ENCODE measurements at places on chromosomes 7 and 10. TPM values are rescaled to one million over a fixed set of nuclear protein-coding genes. Genes with fewer than 3 reads are reported as not detected.
A peak's percentile ranks its signal among the peaks of the same experiment; 100 is the strongest.

GRCh38 chr10:70191161-70191971 lies 21.1 kb upstream of the SAR1A start:
- DNase-seq, result no peak

DNA sequence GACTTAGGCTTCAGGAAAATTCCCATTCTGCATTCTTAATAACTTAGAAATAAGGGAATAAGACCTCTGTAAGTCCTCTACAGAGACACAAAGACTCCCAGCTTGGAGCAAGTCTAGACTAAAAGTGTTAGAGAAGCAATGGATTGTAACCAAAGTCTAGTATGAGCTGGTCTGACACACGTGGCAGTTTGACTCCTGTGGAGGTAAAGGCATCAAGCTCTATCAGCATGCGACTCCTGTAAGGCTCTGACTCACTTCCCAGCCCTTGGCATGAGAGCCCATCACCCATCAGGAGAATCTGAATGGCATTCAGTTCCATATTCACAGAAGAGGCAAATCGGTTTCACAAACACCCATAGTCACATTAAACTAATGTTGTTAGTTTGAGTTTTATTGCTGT lies 4.4 kb upstream of the VSTM4 start:
- DNase-seq, result no peak

Gene DOCK4
- total RNA-seq, result 12.3 TPM

- DNase-seq, result no peak
These were observed 145.4 kb downstream of the PTPRN2 start for GRCh38 chr7:158442260-158442659.

DNA sequence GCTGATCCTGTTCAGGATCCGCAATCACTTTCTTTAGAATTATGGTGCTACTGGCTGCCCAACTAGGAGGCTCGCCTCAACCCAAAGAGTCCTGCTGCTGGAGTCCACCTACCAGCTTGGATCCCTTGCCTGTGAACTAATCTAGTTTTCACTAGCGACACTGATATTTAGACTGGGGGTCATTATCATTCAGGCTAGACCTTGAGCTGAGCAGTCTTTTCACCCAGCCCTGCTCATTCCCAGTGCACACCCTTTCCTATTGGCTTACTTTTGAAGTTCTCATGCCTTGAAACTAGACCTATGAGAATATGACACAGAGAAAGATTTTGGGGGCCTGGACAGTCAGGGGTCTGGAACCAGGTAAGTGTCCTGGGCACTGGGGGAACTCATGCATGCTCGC lies 107.9 kb downstream of the TMEM178B start:
- DNase-seq, result no peak

Gene LRRC18
- not detected for total RNA-seq

Gene JAZF1
- 18.5 TPM for total RNA-seq

DNA sequence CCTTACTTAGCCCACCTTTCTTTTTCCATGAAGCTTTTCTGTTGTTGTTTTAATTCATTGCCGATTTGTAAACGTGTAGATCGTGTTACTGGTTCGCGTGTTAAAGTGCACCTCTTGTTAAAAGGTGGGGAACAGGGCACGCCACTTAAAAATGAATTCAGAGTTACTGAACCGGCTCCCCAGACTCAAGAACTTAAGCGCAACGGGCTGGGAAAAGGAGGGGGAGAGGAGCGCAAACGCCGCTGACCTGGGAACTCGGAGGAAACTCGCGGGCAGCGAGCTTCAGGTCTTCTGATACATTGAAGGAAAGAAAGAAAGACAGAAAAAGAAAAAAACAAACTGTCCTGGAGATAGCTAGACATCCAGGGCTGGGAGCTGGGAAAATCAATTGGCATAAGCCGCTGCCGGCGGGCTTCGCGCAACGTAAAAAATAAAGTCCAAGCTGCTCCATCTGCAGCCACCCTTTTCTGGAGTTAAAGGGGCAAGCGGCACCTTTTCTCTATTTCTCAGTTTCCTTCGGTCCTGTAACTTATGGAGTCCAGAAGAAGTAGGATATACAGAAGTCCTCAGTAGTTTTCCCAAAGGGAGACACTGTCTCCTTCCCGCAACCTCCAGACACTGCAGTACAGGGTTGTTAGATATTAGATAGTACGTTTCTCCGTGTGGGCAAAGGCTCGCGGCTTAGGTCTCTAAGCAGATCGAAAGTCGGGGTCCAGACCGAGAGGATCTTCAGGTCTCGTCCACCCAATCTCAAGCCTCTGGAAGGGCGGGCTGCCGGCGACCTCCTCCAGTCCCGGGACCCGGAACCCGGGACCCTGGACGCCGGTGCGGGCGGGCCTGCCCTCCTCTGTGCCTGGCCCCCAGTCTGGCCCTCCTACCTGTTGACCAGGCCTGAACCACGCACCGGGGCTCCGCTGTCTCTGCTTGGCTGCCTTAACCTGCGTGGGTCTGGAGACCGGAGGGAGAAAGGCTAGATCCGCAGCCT lies 1.8 kb upstream of the DLX6 start:
- DNase-seq, result no peak

Gene TBX20
- total RNA-seq, result 140 TPM

Gene MRLN
- not detected for total RNA-seq

GRCh38 chr7:105934572-105935185 lies 28.4 kb upstream of the CDHR3 start:
- DNase-seq, result no peak

DNA sequence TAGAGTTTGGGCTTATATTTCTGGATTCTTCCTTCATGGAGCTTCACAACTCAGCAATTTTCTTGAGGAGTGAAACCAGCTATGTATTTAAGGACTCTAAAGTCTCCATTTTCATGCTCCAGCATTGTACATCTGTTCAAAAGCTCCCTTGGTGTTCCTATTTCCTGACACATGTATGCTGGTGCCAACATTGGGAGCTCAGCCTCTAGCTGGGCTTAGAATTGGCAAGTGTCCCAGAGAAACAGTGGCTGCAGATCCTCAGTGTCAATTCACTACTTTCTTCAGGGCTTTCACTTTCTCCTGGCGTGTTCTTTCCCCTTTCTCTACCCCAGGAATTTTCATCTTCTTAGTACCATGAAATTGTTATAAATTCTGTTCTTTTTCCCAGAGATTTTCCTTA lies 103.1 kb downstream of the ZNF467 start:
- peak; percentile 66 for DNase-seq
